ENCODE measurements at places on chromosomes 3 and 15. TPM values are rescaled to one million over a fixed set of nuclear protein-coding genes. Genes with fewer than 3 reads are reported as not detected.

WDR49 gene
- not detected for total RNA-seq

PIF1 gene
- 60.0 TPM for total RNA-seq

ANKRD63 gene
- not detected for total RNA-seq

SRGAP3 gene
- 1.7 TPM for total RNA-seq

SLC24A5 gene
- not detected for total RNA-seq

MTHFS gene
- 57.0 TPM for total RNA-seq

MESP2 gene
- not detected for total RNA-seq

OR5K2 gene
- total RNA-seq = not detected

DNA sequence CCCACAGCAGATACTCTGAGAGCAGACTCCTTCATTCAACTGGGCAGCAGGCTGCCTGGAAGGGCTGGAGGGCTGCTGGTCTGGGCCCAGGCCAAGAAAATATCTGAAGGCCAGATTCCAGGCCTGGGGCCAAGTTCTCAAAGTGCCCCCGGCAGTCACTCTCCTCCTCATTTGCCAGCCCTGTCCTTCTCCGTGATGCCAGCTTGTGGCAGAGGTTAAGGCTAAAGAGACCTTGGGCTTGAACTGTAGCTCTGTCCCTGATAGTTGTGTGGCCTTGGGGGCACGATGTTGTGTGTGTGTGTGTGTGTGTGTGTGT lies 39.0 kb downstream of the FAM3D start:
- no peaks in the 10 kb centered on the region for H3K4me1 ChIP-seq
- no peak overlapping the region for H3K27ac ChIP-seq
- no peak for DNase-seq
- no peak overlapping the region for H3K4me3 ChIP-seq
- no peaks in the 10 kb centered on the region for H3K27me3 ChIP-seq
- H3K36me3 ChIP-seq = no peaks in the 10 kb centered on the region

- no peaks in the 10 kb centered on the region for H3K4me1 ChIP-seq
- no peaks in the 10 kb centered on the region for H3K27me3 ChIP-seq
- no peak overlapping the region for H3K4me3 ChIP-seq
- no peak overlapping the region for H3K27ac ChIP-seq
These were observed 239.6 kb downstream of the NR1D2 start for GRCh38 chr3:24184528-24185176.

- no peak for DNase-seq
- H3K27me3 ChIP-seq = no peaks in the 10 kb centered on the region
- no peaks in the 10 kb centered on the region for H3K36me3 ChIP-seq
- peaks cover 5% of the 10 kb centered on the region for H3K4me1 ChIP-seq
These were observed 48.2 kb upstream of the TNK2 start for GRCh38 chr3:195956577-195956976.

DNA sequence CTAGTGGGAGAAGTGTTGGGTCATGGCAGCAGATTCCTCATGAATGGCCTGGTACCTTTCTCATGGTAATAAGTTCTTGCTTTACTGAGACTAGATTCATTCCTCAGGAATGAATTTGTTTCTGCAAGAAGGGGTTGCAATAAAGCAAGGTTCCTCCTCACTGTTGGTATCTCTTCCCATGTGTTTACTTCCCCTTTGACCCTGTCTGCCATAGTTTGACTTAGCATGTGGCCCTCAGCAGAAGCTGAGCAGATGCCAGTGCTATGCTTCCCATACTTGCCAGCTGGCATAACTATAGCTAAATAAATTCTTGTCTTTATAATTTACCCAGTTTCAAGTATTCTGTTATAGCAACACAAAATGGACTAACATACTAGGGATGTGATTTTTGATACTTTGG lies 163.6 kb upstream of the COL8A1 start:
- no peaks in the 10 kb centered on the region for H3K4me1 ChIP-seq
- no peak overlapping the region for H3K4me3 ChIP-seq
- H3K27me3 ChIP-seq = peaks cover 2% of the 10 kb centered on the region
- DNase-seq = no peak

- H3K4me1 ChIP-seq = peaks cover 23% of the 10 kb centered on the region
- H3K27me3 ChIP-seq = no peaks in the 10 kb centered on the region
- peaks cover 10% of the 10 kb centered on the region for H3K36me3 ChIP-seq
- H3K4me3 ChIP-seq = no peak overlapping the region
These were observed 4.2 kb upstream of the WNT5A start for GRCh38 chr3:55491296-55491816.

- no peak overlapping the region for H3K4me3 ChIP-seq
- DNase-seq = no peak
- no peaks in the 10 kb centered on the region for H3K27me3 ChIP-seq
- H3K36me3 ChIP-seq = no peaks in the 10 kb centered on the region
These were observed 219.0 kb upstream of the LINGO1 start for GRCh38 chr15:77851691-77852090.

DNA sequence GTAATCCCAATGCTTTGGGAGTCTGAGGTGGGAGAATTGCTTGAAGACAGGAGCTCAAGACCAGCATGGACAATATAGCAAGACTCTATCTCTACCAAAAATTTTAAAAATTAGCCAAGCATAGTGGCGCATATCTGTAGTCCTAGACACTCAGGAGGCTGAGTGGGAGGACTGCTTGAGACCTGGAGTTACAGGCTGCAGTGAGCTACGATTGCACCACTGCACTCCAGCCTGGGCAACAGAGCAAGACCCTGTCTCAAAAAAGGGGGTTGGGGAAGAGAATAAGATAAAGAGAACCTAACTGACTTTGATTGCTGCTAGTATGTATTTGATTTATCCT lies 755 bp downstream of the CD200R1 start:
- H3K36me3 ChIP-seq = no peaks in the 10 kb centered on the region
- no peaks in the 10 kb centered on the region for H3K27me3 ChIP-seq
- DNase-seq = no peak
- H3K4me1 ChIP-seq = no peaks in the 10 kb centered on the region

DNA sequence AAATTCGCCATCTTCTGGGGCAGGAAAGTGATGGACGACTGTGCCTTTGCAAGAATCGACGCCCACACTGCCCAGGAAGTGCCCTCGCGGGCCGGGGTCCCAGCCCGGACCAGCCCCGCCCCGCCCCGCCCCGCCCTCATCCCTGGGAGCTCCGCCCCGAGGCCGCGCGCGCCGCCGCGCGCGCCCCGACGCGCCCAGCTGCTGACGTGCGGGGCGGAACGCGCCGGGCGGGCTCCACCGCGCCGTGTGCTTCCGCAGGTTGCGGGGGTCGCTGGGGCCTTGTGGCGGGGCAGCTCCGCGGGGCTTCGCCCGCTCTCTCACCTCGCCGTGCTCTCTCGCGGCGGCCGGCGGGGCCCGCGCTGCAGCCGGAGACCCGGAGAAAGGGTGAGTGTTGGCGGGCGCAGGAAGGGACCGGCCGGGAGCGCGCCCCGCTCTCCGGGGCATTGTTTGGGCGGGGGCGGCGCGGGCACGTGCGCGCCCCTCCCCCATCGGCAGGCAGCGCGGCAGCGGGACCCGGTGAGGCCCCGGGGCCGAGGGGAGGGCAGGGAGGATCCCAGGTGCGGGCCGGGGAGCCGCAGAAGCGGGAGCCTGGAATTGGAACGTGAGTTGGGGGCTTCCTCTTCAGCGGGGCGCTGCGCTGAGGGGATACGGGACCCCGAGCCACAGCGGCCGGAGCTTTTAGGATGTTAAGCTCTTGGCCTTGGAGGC lies at the start of gene YEATS2:
YEATS2 (plus strand) TSS at position 188 of the 708 bp plus-strand sequence. CDS start 17,366 bp downstream, outside the sequence.
- peaks cover 12% of the 10 kb centered on the region for H3K36me3 ChIP-seq
- H3K27ac ChIP-seq = peak within 1 kb of the TSS; percentile 75
- no peaks in the 10 kb centered on the region for H3K27me3 ChIP-seq
- DNase-seq = peak; percentile 95

- H3K4me1 ChIP-seq = no peaks in the 10 kb centered on the region
- H3K36me3 ChIP-seq = no peaks in the 10 kb centered on the region
- DNase-seq = no peak
- no peak overlapping the region for H3K4me3 ChIP-seq
- no peak overlapping the region for H3K27ac ChIP-seq
These were observed 15.8 kb downstream of the C3orf85 start for GRCh38 chr3:109152320-109152719.

- H3K27me3 ChIP-seq = no peaks in the 10 kb centered on the region
- H3K27ac ChIP-seq = no peak overlapping the region
- DNase-seq = no peak
- H3K4me3 ChIP-seq = no peak overlapping the region
- no peaks in the 10 kb centered on the region for H3K36me3 ChIP-seq
These were observed 29.4 kb upstream of the ARID3B start for GRCh38 chr15:74511583-74511982.

- no peak for DNase-seq
- no peaks in the 10 kb centered on the region for H3K36me3 ChIP-seq
- no peak overlapping the region for H3K27ac ChIP-seq
These were observed 149.9 kb downstream of the SST start for GRCh38 chr3:187520027-187520945.

DNA sequence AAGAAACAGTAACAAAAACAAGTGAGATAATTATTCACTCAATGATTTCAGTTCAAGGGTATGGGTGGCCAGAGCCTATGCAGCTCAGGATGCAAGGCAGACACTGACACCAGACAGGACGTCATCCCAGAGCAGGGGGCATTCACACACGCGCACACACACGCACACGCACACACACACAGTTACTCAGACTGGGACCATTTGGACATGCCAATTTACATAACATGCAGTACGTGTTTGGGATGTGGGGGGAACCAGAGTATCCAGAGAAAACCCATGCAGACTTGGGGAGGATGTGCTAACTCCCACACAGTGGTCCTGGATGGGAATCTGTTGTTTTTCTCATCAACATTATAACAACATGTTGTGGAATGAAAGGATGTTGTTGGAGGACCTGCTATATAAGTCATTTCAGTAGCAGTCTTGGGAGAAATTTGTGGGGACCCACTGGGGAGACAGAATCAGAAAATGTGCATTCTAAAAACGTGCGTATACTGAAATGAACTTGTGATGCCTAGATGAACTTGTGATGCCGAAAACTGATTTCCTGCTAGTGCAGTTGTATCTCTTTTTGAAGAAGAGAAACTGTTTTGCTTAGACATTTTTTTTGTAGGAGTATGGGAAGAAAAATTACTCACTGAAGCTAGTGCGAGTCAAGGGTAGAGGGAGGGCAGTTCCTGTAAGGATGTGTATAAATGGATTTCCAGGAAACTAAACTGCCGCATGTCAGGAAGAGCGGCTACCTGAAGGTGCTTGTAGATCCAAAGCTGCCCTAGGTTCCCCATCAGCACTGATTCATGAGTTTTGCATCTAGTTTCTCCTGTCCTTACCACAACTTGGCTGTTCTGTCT lies 25.2 kb downstream of the CD200 start:
- H3K27ac ChIP-seq = no peak overlapping the region
- no peaks in the 10 kb centered on the region for H3K4me1 ChIP-seq
- H3K36me3 ChIP-seq = no peaks in the 10 kb centered on the region
- H3K27me3 ChIP-seq = no peaks in the 10 kb centered on the region

DNA sequence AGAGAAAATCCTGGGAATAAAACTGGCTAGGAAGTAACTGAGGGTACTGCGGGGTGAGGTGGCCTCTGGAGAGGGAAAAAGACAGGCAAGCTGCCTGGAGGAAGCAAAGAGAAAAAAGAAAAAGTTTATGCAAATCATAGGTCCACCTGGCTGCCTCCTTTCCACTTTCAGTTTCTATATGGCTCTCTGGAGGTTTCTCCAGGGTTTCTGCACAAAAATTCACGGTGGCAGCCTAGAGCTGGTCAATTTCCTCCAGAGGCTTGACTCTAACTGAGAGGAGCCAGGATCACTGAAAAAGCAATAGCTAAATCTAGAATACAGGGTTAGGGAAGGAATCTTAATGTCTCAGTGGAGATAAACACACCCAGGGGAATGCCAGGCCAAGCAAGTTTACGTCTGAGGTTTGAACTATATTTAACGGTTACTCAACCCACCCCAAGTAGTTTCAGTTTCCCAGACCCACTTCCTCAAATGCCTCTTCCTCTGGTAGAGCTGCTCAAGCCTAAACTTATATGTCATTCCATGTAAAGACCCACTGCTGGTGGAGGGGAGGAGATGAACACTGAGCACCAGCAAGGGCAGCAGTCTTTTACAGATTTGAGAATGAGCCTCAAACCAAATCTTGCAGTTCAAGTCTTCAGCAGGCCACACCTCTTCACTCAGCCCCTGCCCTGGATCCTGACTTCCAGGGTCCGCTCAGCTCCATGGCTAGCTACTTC lies 5.7 kb downstream of the LYSMD2 start:
- H3K36me3 ChIP-seq = no peaks in the 10 kb centered on the region
- no peaks in the 10 kb centered on the region for H3K27me3 ChIP-seq
- peak overlapping the region; percentile 32 for H3K27ac ChIP-seq
- peaks cover 58% of the 10 kb centered on the region for H3K4me1 ChIP-seq
- H3K4me3 ChIP-seq = peak overlapping the region; percentile 58

DNA sequence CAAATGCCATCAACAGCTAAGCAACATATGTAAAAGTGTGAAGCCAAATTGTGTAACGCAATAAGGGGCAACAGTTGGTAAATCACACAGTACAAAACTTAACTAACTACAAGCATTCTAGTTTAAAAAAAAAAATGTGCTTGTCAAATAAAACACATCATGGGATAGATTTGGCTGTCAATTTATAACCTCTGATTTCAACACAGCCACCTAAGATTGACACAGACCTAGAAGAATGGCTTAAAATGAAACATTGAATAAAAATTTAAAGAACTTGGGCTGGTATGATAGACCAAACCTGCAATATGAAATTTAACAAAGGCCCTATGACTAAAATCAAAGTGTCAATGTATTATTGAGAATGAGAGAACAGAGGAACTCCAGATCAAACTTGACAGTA lies 148.4 kb downstream of the NR1I2 start:
- no peak for DNase-seq
- no peak overlapping the region for H3K4me3 ChIP-seq
- H3K27me3 ChIP-seq = no peaks in the 10 kb centered on the region
- H3K27ac ChIP-seq = no peak overlapping the region
- H3K4me1 ChIP-seq = no peaks in the 10 kb centered on the region

- H3K27me3 ChIP-seq = no peaks in the 10 kb centered on the region
- peaks cover 36% of the 10 kb centered on the region for H3K36me3 ChIP-seq
- peak; percentile 44 for DNase-seq
- no peaks in the 10 kb centered on the region for H3K4me1 ChIP-seq
- no peak overlapping the region for H3K27ac ChIP-seq
These were observed 188.2 kb downstream of the VPS13C start for GRCh38 chr15:61871926-61872522.

GRCh38 chr3:57900786-57901185 lies 107.4 kb upstream of the FLNB start:
- no peaks in the 10 kb centered on the region for H3K27me3 ChIP-seq
- DNase-seq = no peak
- peaks cover 13% of the 10 kb centered on the region for H3K36me3 ChIP-seq
- H3K4me3 ChIP-seq = no peak overlapping the region
- H3K27ac ChIP-seq = no peak overlapping the region
- no peaks in the 10 kb centered on the region for H3K4me1 ChIP-seq

- H3K4me1 ChIP-seq = no peaks in the 10 kb centered on the region
- no peaks in the 10 kb centered on the region for H3K36me3 ChIP-seq
- no peak for DNase-seq
- H3K4me3 ChIP-seq = no peak overlapping the region
- no peak overlapping the region for H3K27ac ChIP-seq
These were observed 10.5 kb downstream of the ANPEP start for GRCh38 chr15:89803941-89804800.

GRCh38 chr3:161393310-161393709 lies 22.0 kb upstream of the SPTSSB start:
- H3K27ac ChIP-seq = no peak overlapping the region
- no peaks in the 10 kb centered on the region for H3K27me3 ChIP-seq
- no peak overlapping the region for H3K4me3 ChIP-seq
- peaks cover 9% of the 10 kb centered on the region for H3K4me1 ChIP-seq
